ENCODE measurements at places on chromosomes 2 and 18.
A peak's percentile ranks its signal among the peaks of the same experiment; 100 is the strongest.

GRCh38 chr18:66615176-66615575 is 11.3 kb upstream of the CDH19 start:
- DNase-seq, result no peak

GRCh38 chr2:170582313-170582712 is 132.8 kb upstream of the SP5 start:
- DNase-seq, result no peak

- peak; percentile 10 for DNase-seq
These were observed 22.3 kb downstream of the EML4 start for GRCh38 chr2:42191285-42192009.

GRCh38 chr2:234620018-234620417 is 123.1 kb upstream of the ARL4C start:
- DNase-seq, result no peak

DNA sequence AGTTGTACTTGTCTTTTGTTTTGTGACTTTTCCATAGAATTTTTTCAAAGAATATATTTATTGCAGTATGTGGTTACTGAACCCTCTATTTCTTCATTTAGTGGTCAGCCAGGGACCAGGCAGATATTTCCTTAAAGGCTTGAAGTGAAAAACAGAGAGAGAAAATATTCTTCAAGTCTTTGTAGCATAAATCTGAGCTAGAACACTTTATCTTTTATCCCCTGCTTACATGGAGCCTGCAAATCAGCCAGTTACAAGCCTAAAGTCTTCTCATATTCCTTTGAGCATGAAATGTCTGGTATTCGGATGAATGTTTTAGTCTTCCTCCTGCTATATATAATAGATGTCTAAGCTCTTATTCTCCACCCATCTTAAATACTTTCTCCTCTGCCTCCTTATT is 1557.5 kb upstream of the ACVR2A start:
- no peak for DNase-seq

DNA sequence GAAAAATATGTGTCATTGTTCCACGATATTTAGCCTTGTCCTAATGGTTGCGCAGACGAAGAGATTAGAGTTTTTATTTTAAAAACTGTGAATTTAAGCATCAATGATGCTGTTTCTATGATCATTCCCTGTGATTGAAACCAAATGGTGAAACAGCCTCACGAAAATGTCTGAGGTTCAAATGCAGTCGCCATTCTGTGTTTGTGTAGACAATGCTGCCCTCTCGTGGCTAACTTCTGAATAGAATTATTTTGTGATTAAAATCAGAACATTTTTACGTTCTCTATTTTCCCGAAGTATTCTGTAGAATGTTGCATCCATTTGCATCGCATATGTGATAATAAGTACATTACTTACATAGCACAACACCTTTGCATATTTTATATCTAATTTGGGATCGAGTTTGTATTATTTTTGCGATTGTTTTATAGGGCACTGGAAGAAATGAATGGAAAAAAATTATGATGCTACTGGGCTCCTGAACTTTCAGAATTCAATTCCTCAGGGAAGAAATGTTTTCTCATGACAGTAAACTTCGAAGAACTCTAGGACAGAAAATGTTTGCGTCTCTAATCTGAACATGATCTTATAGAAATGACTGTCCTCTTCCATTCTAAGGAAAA is 54.8 kb upstream of the CREB1 start:
- DNase-seq, result peak; percentile 23

DNA sequence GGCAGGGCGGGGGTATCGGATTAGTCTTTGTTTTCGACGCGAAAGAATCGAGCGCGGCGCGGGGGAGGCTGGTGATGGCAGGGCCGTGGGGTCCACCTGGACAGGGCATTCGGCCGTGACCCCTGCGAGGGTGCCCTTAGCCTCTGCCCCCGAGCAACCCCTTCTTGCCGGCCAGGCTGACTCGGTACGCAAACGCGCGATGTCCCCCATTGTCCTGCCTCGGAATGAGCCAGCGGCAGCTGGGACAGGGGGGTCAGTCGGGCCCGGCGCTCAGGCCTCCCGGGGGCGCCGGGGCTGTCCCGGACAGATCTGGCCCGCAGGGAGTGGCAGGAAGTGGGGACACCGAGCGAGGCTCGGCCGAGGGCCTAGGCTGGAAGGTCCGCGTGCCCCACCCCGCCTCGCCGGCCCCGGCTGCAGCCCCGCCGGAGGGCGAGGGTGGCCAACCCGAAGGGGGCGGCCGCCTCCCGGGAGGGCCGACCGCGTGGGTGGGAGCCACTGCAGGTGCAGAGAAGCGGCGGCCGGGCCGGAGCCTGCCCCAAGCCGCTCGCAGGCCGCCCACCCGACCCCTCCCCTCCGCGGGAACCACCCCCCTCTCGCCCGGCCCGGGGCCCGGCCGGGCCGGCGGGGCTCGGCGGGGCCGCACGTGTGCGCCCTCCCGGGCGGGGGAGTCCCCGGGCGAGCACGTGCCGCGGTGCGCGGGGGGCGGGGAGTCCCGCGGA is at the start of gene TET3:
TET3 (plus strand) TSS at position 708 of the 719 bp plus-strand sequence. CDS start 1,494 bp downstream, outside the sequence.
- peak; percentile 51 for DNase-seq

DNA sequence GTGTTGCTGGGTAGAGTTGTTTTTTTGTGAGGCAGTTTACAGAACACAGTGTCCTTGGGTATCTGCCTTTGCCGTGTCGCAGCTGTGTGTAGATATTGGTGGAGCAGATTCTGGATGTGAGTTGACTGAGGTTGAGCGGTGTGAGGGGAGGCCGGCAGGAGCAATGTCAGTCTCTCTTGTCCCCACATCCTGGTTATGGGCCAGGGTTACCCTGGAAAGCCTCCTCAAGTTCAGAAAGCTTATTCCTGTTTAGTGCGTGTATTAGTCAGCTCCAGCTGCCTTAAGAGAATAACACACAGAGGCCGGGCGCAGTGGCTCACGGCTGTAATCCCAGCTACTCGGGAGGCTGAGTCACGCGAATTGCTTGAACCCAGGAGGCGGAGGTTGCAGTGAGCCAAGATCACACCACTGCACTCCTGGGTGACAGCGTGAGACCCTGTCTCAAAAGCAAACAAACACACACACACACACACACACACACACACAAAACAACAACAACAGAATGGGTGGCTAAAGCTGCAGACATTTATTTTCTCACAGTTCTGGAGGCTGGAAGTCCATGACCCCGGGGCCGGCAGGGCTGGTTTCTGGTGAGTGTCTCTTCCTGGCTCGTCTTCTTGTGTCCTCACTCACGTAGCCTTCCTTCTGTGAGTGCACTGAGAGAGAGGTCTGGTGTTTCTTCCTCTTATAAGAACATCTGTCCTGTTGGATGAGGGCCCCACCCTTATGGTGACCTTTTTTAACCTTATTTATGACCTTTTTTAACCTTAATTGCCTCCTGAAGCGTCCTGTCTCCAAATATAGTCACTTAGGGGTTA is 5.1 kb downstream of the NCK2 start:
- no peak for DNase-seq

- no peak for DNase-seq
These were observed 5.0 kb downstream of the OSBPL6 start for GRCh38 chr2:178199334-178199733.

- no peak for DNase-seq
These were observed 212.3 kb downstream of the CDH20 start for GRCh38 chr18:61545281-61546245.

DNA sequence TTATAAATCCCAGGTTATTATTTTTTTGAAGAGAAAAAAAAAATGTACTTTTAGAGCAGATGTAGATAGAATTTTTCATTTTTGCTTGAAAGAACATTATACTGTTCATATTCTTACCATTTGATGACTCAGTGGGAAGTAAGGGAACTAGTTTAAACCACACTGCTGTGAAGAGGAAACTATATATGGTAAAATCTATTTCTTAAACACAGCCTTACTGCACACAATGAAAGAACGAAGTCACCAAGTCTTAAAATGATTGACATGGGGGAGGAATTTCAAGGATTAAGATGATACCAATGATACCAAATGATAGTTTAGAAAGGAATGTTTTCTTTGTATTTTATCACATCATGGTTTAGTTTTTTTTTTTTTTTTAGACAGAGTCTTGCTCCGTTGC is 5.0 kb downstream of the ACTR2 start:
- DNase-seq, result no peak

- peak; percentile 30 for DNase-seq
These were observed 174.8 kb downstream of the UBR3 start for GRCh38 chr2:170002096-170002495.

- no peak for DNase-seq
These were observed 77.3 kb upstream of the RPL31 start for GRCh38 chr2:100924520-100925451.

DNA sequence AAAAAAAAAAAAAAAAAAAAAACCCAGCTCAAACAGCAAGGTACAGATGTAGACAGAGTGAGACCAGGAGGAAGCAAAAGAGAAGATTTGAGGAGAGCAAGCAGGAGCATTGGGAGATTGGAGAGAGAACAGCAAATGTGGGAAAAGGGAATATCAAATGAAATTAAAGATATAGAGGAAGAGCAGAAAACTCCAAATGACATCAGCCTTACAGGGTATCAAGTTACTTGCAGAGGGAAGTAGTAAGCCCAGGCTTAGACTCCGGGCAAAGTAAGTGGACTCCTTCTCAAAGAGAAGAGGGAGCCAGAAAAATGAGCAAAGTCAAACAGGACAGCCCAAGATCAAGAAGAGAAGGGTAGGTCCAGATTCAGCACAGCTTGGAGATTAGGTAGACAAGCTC is 93.3 kb upstream of the PPP1CB start:
- no peak for DNase-seq

DNA sequence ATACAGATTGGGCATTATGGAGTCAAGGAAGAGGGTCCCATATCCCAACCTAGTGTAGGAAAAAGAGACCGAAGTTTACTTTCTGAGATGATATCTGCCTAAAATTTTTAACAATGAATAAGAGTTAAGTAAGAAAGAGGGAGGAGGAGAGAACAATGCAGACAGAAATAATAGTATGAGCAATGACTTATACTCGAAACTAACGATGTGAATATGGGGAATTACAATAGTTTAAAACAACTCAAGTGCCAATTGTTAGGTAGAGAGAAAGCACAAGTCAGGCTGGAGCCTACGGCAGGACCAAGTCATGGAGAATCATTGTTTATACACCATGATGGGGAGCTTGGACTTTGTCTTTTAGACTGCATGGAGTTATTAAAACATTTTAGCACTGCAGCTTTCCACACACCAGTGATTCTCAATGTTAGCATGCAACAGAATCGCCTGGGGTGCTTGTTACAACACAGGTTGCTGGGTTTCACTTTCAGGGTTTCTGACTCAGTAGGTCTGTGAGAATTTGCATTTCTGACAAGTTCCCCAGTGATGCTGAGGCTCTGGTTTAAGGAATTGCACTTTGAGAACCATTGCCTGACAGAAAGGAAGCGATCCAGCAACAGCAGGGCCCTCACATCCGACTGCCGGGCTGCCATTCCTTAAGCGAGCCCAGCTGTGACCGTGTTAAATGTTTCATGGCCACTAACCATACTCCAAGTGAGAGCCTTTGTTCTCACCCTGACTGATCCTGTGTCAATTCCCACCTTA is 511.2 kb downstream of the DCDC2C start:
- no peak for DNase-seq

DNA sequence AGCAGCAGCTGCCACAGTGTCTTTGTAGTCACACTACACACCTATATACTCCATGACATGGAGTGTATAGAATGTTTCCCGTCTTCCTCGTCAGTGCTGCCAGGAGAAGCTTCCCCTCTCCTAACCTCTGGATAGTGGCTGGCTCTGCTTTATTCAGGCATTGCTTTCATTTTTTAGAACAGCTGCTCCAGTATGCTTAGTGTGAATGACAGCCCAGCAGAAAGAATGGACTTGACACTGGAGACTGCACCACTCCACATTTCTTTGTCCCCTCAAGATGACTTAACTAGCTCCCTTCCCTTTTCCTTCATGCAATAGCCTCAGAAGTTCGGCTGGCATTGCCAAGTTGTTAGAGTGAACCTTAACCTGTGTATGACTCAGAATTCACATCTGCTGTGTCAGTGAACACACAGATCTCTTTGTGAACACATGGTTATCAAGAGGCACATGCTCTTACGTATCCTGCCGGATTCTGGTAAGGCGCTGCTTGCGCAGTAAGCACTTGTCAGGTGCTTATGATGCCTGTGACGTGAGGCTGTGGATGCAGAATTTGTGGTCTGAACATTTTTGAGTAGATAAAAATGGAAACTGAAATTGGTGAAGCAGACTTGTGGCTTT is 73.9 kb downstream of the NEDD4L start:
- DNase-seq, result no peak

GRCh38 chr2:51003345-51004192 is 28.4 kb downstream of the NRXN1 start:
- no peak for DNase-seq
